ELR (cell line): ENCODE measurements at places on chromosomes 2 and 18.

DNA sequence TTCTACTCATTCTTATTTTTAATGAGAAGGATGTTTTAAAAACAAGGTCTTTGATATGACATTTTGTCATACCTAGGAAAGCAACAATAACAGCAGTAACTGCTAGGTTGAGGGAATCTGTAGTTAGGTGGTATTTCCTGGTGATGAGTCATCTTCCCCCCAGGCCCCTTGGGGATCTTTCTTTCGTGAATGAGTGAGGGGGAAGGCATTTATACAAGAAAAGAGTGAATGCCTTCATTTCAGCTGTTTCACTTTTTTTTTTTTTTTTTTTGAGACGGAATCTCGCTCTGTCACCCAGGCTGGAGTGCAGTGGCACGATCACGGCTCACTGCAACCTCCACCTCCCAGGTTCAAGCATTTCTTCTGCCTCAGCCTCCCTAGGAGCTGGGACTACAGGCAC is 108.6 kb downstream of the MAP4K4 start:
- DNase-seq, result peak; percentile 95

DNA sequence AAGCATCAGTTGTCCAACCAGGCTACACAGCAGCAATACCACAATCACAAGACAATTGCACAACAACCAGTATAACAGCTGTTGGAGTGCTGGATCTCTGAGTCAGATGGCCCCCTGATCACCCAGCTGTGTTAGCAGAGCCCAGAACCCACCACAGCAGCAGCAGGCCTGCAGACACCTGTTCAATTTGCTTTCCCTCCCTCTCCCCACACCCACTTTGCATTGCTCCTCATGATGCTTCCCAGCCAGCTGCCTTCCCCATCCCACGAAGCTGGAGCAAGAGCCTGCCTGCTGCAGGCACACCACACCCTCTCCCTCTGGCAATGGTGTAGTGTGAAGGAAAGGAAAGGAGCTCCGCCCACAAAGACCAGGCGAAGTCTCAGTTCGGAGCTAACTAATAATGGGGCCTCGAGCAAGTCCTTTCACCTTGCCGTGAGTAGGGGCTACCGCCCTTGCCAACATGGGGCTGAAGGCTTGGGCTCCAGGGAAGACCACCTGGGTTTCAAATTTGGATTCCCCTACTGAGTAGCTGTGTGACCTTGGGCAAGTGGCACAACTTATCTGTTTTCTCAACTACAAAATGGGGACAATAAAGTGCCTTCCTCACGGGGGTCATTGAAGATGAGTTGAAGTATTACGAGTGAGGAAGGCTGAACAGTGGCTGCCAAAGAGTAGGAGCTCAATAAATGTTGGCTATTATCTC is 19.4 kb upstream of the ZBTB7C start:
- no peak for DNase-seq

- no peak for DNase-seq
Measured at GRCh38 chr2:234453216-234453615, 43.7 kb downstream of the ARL4C start.

DNA sequence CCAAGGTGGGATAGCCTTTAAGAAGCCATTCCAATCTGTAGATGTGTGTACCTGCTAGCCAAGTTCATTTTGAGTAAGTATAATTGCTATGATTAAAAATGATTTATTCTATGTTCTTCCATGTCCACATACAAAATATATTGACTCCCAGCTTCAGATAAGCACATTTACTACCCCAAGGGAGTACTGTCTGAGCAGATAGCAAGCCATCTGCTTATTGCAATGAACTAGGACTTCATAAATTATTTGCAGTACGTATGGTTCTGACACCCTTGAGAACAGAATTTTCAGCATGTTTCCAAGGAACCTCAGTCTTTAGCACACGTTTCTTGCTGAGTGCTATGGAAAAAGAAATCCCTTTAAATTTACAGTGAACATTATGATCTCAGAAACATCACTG is 28.2 kb downstream of the ABCG5 start:
- DNase-seq, result no peak

DNA sequence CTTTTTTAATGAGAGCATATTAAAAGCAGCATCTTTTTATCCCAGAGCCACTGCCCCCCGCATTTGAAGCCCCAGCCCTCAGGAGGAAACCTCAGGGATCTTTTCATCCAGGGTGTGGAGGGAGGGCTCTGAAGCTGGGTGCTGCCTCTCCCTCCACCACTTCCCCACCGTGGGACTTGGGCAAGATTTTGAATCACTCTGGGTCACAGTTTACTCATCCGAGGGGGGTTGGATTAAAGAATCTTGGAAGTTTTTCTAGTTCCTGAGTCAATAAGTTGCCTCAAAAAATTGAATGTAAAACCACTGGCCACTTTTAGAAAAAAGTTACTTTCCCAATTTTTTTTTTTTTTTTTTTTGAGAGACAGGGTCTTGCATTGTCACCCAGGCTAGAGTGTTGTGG is 62.0 kb upstream of the ANKRD44 start:
- peak; percentile 49 for DNase-seq

DNA sequence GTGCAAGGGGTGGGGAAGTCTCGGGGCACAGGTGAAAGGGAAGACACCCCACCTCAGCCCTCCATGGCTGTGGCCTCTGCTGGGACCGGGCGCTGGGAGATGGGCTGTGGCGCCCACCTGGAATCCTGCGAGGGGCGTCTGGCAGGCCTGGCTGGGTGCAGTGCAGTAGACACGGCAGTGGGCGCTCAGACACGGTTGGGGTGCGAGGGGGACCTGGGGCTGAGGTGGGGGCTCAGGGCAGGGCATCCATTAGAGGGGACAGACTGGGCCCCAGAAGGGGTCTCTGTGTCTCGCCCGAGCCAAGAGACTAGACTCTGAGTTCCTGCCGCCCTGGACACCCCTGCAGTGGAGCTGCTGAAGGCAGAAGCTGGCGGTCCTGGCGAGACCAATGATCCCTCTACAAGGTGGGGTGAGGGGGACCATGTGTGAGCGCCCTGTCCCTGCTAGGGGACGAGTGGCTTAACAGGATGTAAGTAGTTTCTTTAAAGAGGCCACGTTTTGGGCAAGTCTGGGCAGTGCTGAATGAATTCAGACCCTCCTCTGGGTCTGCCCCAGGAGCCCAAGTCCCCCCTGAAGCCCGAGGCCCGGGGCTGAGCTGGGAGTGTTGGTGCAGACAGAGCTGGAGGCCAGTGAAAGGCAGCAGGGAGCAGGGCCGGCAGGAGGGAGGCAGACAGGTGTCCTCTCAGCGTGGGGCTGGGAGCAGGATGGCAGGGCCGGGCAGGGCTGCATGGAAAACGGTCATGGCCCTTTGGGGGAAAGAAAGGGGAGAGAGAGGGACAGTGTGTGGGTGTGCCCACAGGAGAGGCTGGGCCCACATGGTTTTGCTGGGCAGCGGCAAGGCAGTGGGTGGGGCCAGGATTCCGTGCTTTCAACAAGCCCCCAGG is 57.2 kb downstream of the HS6ST1 start:
- DNase-seq, result no peak

DNA sequence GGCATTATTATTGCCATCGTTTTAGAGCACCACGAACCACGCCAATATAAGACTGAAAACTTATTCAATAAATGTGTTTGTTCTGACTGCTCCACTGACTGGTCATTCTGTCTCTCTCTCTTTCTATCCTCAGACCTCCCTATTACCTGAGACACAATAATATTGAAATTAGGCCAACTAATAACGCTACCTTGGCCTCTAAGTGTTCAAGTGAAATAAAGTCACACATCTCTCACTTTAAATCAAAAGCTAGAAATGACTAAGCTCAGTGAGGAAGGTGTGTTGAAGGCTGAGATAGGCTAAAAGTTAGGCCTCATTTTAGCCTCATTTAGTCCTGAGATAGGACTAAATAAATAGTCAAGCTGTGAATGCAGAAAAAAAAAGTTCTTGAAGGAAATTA is 38.8 kb downstream of the G6PC2 start:
- no peak for DNase-seq

DNA sequence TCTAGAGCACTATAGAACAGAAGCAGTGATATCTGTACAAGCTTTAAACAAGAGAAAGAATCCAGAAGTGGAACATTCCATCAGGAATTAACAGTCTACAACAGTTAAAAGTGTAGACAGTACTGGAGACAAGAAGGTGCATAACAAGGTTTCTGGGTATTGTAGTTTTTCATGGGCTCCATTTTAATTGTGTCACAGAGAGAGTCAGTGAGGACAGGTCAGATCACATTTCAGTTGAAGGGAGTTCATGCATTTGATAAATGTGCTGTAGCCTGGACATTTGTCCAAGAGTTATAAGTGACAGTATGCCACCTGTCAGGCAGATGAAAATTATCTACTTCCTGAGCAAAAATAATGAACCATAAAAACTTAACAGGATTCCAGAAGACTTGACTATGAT is 328.6 kb downstream of the CNTNAP5 start:
- no peak for DNase-seq

DNA sequence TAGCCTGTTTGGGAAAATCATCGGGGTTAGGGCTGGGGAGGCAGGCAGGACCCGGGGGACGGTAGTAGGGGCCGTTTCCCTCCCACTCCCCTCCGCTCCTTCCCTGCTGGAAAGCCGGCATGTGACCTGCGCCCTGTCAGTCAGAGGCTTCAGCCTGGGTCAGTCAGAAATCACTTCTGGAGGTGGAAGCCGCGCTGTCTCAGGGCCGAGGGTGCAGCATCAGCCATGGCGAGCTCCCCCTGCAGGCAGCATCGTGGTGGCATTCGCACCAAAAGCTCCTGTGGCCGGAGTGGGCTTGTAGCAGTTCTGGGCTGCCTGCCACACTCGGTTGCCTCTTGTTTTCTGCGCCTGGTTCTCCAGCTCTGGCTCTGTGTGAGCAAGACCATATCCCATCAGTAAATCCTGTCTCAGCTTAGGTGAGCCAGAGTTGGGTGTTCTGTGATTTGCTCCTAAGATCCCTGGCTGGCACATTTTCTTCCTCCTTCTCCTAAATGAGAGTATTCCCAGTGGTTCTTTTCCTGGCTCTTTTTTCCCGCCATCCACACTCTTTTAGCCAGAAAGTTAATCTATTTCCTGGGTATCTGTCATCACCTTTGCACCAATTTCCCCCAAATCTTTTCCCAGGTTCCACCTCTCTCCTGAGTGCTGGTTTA is 123.9 kb upstream of the CD302 start:
- DNase-seq, result peak; percentile 56

DNA sequence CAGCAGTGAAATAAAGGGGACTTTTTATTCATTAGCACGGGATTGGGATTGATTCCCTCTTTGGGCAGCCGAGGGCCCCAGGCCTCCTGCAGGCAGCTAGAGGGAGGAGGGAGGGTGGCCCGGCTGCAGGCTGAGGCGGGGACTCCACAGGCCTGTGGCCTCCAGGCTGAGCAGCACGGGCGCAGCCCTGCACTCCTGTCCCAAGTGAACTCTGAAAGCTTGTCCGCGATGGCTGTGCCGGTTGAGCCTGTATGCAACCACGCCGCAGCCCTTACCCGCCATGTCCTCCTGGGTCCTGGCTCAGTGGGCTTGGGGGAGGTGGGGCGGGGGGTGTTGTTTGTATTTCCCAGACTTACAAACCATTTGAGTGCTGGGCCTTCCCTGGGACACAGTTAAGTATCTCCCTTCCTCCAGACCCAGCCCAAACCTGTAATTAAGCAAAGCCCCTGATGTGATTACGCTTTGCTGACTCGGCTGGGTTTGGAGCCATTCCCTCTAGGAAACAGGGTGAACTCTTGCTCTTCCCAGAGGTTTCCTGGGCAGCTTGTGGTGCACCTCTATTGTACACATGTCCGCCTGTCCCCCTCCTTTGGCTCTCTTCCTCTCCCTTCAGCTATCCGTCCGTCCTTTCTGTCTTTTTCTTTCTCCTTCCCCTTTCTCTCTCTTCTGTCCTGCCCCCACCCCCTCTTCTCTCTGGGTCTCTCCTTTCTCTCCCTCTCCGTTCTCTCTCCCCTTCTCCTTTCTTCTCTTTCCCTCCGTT is 5.3 kb downstream of the GLI2 start:
- peak; percentile 28 for DNase-seq

DNA sequence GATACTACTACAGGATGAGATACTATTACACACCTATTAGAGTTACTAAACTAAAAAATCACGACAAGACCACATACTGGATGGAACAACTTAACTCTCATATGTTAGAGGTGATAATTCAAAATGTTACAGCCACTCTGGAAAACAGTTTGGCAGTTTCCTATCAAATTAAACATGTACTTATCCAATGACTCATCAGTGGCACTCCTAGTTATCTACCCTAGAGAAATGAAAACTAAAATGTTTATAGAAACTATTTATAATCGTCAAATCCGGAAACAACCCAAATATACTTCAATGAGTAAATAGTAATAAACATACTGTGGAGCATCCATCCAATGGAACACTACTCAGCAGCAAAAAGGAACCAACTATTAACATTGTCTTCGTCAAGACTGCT is 137.0 kb upstream of the RBBP8 start:
- DNase-seq, result no peak

DNA sequence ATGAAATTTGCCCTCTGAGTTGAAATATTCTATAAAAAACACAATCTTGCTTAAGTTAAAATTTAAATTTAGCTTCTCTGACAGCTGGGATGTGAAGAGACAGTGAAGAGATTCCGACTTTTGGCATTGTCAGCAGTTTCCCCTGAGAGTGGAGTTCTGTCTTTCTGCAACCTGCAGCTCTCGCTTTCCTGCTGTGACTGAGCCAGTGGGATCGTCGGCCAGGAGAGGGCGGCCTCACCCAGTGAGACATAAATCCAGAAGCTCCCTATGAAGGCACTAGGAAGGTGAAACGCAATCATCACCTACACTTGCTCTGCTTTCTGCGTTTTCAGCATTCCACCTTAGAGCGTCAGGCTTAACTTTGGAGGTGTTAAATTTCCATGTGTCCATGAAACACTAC is 75.4 kb upstream of the HNMT start:
- peak; percentile 30 for DNase-seq

DNA sequence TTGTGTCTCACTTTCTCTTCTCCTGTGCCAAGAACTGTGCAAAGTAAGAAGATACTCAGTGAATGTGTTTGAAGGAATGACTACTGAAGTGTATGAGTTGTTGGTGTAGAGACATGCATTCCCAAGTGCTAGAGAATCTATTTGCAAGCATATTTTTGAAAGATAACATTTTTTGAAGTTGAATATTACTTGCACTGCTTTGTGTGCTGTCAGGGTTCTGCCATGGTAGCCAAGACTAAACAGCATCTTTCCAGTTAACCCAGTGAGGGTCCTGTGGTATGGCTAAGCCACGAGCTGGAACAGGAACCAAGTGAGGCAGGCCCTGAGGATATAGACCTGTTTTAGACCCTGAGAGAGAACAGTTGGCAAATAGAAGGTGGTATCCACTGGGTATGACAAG is 35.2 kb upstream of the EFEMP1 start:
- no peak for DNase-seq

GRCh38 chr18:38386146-38386545 is 820.5 kb upstream of the CELF4 start:
- no peak for DNase-seq

DNA sequence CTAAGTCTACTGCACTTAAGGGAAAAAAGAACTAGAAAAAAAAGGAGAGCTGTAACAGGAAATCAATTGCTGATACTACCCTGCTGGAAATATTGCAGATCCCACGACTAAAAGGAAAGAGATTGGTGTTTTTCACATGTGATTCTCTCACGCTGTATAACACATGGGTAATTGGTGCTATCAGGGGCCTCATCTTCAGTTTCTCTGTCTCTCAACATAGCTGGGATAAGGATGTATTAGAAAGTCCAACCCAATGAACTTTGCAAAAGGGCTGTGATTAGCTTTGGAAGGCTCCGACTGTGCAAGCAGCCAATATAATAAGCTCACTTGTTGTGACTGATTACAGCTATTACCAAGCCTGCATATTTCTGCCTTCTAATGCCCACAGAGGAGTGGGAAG is 133.4 kb downstream of the NRP2 start:
- DNase-seq, result no peak
